ENCODE measurements at places on chromosomes 6 and 20.

DNA sequence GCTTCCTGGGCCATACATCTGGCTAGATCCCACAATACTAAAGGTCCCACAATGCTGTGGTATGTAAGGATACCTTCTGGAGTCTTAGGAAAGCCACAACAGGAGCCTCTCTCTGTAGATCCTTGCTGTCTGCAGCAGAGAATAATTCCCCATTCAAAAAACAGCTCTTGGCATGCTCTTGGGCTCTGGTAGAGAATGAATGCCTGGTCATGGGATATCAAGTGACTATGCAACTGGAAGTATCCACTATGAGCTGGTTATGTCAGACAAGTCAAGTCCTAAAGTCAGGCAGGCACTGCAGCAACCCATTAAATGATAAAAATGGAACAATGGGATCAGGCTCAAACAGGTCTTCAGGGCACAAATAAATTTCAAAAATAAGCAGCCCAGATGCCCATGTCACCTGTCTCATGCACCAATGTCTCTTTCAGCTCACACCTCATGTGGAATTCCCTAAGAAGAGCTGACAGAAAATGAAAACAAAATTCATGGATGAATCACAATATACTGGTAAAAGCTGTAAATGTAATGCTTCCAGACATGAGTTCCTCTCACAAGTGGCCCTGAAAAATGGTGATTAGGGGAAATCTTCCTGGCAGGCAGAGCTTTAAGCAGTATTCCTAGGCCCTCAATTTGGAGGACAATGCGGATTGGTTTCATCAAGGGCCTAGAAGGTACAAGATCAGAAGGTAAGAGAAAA is 4.3 kb downstream of the AK9 start:
- no peak for DNase-seq

DNA sequence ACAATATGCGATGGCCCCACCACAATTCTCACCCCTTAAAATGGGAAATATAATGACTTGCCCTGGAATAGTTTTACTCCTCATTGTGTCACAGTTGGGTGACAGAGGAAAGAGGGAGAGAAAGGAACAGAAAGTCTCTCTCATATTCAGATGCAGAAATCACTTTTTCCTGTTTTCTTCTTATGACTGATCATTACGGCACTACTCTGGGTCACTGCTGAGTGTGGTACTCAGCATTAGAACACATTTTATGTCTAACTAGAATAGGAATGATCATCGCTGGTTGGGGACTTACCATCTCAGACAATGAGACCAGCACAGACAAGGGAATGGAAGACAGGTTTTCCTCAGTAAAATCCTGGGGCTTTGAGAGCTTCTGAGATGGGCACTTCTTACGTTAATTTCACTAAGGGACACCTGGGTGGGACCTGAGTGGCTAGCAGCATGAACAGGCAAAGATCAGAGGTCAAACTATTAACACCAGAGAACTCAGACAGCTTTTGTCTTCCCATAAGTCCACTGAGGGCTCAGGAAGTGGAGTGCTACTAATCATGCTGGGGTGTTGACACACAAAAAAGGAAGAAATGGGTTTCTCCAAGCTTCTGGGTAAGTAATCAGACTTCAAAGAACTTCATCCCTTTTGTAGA is 54.9 kb upstream of the ARHGAP18 start:
- no peak for DNase-seq

DNA sequence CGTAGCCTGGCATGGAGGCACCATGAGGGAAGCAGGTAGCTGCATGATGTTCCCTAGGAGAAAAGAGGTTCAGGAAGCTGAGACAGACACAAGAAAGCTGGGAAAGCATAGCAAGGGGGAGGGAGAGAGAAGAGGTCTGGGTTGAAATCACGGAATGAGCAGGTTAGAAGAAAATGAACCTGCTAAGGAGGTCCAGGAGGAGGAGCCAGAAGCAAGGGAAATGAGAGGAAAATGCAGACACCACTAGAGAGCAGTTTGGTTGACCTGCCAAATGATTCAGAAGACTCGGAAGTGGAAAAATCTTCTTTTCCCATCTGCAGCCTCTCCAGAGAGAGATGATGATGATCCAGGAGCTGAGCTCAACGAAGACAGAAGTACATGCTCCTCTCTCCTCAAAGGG is 70.9 kb downstream of the VIP start:
- DNase-seq, result no peak

- no peak for DNase-seq
These were observed 1269.3 kb downstream of the GRIK2 start for GRCh38 chr6:102662851-102663250.

GRCh38 chr20:47253872-47254271 is 102.6 kb downstream of the ZMYND8 start:
- no peak for DNase-seq

DNA sequence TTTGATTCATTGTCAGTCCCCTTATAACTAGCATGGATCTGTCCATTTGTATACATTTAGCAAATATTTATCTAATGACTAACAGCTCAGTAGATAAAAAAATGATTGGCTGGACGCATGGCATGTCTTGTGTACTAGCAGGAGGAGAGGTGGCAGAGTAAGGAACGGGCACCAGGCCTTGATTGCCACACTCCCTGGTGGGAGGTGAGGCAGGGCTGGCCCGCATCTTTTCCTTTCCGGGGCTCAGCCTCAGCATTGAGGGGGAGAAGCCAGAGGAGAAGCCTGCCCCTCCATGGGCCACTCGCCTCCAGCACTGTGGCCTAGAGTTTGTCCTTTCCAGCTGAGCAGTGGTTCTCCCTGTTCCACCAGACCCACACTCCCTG is 84.9 kb upstream of the TMEM181 start:
- DNase-seq, result no peak

DNA sequence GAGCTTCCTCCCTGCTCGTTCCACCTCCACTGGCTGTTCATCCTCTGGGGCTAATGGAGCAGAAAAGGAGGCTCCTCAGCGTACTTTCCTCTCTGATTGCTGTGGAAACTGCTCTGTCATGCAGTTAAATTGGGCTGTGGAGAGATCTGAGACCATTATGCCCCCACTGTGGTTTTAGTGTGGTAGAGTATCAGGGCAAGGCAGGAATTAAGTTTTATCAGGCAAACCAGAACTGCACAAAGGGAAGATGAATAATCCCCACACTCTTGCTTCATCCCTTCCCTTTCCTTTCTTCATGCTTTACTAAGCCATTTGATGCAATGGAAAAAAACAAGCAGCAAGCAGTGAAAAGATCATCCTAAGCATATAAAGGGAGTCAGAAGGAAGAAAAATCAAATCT is 11.9 kb upstream of the ME1 start:
- DNase-seq, result no peak

- no peak for DNase-seq
These were observed 353.9 kb downstream of the BCKDHB start for GRCh38 chr6:80460257-80460865.

DNA sequence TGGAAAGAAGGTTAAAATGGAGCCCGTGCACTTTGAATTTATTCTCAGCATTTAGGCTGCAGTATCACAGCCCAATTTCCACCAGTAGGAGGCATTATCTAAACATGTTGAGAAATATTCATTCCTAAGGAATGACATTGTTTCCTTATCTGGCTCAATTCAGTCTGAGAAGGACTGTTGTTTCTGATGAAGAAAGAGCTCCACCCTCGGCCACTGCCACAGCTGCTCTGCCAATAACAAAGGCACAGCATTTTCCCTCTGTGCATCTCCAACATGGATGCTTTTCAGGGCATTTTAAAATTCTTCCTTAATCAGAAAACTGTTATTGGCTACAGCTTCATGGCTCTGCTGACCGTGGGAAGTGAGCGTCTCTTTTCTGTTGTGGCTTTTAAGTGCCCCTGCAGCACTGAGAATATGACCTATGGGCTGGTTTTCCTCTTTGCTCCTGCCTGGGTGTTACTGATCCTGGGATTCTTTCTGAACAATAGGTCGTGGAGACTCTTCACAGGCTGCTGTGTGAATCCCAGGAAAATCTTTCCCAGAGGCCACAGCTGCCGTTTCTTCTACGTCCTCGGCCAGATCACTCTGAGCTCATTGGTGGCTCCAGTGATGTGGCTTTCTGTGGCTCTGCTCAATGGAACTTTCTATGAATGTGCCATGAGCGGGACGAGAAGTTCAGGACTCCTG is at the start of gene CALHM5:
CALHM5 (plus strand) TSS at position 216 of the 687 bp plus-strand sequence; CDS start at position 274, 58 bp downstream.
- no peak for DNase-seq

DNA sequence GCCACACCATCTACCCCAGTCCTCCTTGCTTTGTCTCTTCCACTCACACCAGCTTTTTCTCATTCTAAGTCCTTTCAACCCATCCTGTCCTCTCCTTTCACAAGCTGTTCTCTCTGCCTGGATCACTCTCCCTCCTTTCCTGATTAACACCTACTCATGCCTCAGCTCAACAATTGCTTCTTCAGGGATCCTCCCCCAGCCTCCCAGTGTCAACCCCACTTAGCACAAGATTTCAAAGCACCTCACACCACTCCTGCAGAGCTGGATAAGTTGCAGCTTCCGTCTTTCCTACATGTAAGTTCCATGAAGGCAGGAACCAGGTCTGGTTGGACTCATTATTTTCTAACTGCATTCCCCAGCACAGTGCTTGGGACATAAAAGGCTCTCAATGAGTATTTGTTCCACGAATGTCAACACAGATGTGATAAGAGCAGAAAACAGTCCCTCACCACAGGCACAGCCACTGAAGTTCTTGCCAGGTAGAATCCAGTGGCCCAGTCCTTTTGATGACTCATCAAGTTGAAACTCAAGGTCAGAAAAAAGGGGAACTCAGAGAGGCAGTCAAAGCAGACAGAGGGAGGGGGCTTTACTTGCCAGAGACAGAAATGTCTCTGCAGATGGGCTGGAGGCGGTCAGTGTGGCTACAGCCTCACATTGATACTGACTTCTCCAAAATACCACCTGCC is 193.4 kb upstream of the PRDM1 start:
- no peak for DNase-seq

GRCh38 chr20:50759678-50760077 is 28.3 kb downstream of the PARD6B start:
- DNase-seq, result no peak

GRCh38 chr6:47646689-47647088 is 51.7 kb upstream of the ADGRF4 start:
- no peak for DNase-seq

GRCh38 chr6:149938571-149939355 is 3.1 kb upstream of the ULBP2 start:
- DNase-seq, result peak; percentile 55

DNA sequence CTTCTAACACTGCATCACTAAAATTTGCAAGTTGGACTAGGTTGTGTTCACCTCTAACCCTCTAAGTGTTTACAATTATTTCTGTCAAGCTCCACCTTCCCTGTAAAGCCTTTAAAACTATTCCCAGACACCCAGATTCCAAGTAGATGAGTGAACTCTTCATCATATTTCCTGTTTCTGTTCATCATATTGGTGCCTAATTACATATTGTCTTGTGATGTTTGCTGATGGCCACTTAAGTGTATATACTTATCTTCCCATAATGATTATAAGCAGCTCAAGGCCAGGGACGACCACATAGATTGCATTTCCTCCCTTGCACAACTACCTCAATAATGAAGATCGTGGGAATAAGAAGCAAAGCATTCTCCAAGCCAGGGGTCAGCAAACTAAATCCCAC is 16.8 kb downstream of the TNFRSF21 start:
- no peak for DNase-seq

DNA sequence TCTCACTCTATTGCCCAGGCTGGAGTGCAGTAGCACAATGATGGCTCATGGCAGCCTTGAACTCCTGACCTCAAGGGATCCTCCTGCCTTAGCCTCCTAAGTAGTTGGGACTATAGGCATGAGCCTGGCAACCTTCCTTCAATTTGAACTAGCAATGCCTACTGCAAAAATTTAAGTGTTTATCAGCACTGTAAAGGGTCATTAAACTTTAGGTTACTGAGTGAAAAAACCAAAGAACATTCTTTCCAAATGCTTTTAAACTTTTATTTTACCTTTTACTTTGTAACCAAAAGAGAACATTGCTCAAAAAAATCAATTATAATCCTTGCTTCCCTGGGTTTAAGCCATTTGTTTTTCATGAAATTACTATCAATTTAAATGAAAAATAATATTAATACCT is 101.0 kb upstream of the NHSL1 start:
- no peak for DNase-seq

GRCh38 chr20:57577679-57578475 is 17.0 kb downstream of the PCK1 start:
- no peak for DNase-seq

DNA sequence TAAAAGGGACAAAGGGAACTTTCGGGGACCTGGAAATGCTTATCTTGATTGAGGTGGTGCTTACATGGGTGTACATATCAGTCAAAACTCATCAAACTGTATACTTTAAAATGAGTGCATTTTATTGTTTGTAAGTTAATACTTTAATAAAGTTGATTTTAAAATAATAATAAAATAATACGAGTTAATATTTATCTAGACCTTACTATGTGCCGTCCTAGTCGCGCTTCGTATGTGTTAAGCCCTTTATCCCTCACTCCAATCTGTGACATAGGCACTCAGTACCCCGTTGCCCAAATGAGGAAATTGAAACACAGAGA is 47.5 kb downstream of the PDYN start:
- no peak for DNase-seq

- no peak for DNase-seq
These were observed 35.2 kb downstream of the RREB1 start for GRCh38 chr6:7142918-7143475.

GRCh38 chr6:49890988-49891387 is 24.7 kb upstream of the CRISP1 start:
- DNase-seq, result no peak

GRCh38 chr6:128482642-128483041 is 37.8 kb downstream of the PTPRK start:
- no peak for DNase-seq

GRCh38 chr6:80508885-80509630 is 402.6 kb downstream of the BCKDHB start:
- DNase-seq, result no peak

GRCh38 chr20:40584130-40584809 is 104.8 kb downstream of the MAFB start:
- DNase-seq, result no peak

GRCh38 chr6:138821519-138821918 is 25.6 kb downstream of the ECT2L start:
- no peak for DNase-seq

DNA sequence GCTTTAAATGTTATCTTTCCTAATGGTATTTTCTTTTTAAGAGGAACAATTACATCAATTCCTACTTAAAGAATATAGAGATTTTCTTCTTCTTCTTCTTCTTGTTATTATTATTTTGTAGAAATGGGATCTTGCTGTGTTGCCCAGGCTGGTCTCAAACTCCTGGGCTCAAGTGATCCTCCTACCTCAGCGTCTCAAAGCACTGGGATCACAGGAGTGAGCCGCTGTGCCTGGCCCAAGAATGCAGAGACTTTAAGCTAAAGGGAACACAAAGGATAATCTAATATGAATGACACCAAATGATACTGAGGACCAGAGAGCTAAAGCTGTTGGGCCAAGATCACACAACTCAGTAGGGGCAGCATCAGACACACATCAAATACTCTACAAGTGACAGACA is 87.4 kb upstream of the FOXQ1 start:
- DNase-seq, result no peak

DNA sequence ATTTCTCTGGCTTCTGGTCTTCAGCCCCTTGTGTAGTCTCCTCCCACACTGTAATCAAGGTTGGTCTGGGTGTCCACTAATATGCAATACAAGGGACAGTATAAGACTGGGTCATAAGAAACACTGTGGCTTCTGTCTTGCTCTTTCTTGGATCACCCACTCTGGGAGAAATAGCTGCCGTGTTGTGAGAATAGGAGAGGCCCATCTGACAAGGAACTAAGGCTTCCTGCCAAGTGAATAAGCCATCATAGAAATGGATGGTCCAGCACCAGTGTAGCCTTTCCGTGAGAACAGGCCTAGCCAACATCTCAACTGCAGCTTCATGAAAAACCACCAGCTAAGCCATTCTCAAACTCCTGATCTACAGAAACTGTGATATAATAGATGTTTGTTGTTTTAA is 23.3 kb downstream of the BAG2 start:
- DNase-seq, result no peak

GRCh38 chr20:38671701-38672292 is 52.5 kb upstream of the SLC32A1 start:
- no peak for DNase-seq

Measured in activated naive CD4-positive, alpha-beta T cell treated with Interleukin-2 at 50 U/mL for 16 hours (primary cell).